ENCODE measurements at places on chromosomes 4 and X.

DNA sequence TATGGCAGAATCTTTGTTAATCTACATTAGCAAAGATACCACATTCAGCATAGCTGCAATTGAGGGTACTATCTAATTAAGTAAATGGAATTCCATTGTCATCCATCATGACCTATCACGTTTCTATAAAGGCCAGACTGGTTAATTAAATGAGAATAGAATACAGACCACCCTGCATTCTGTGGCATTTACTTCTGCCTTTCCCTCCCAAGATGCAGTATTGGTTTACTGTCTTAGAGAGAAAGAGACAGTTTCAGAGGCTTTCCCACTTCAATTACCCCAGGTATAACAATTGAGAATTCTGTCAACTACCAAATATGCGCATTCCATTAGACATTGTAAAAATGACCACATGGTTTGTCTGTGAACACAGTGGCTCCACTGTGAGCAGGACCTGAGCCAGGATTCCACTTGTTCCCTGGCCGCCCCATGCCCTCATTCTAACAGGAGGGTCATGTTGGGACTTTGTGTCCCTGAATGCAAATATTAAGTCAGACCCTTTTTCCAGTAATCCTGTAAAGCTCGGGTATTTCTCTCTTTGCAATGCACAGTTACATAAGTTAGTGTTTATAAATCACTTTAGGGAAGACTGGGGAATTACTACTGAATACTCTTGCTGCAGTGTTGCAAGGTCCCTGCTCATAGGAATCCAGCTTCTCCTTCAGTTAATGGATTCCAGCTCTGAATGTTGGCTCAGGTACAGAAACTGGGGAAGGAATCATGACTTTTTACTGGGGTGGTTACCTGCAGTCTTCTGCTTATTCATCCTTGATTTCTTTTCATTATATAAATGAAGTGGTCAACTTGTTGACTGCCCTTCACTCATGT is 261.0 kb downstream of the PDGFC start:
- no peak for DNase-seq

DNA sequence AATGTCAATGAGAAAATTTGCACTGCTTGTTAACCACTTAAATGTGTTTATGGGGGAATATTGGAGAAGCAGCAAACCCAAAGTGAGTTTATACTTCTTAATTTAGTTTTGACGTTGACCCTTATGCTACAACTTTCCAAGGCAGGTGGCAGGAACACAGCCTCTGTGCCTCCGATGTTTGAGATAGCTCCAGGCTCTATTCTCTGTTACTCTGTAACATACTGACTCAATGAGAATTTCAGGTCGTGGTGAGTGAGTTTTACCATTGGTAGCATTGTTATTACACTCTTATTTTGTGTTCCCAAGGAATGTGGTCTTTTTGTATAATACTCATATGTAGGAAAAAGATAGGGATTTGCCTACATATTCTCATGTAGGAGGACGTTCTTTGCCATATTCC is 210.7 kb downstream of the BMPR1B start:
- DNase-seq = no peak

GRCh38 chrX:15373976-15374375 is 10.2 kb downstream of the VEGFD start:
- DNase-seq = no peak

- no peak for DNase-seq
Observed at GRCh38 chr4:149173241-149174013, 642.2 kb downstream of the IQCM start.

DNA sequence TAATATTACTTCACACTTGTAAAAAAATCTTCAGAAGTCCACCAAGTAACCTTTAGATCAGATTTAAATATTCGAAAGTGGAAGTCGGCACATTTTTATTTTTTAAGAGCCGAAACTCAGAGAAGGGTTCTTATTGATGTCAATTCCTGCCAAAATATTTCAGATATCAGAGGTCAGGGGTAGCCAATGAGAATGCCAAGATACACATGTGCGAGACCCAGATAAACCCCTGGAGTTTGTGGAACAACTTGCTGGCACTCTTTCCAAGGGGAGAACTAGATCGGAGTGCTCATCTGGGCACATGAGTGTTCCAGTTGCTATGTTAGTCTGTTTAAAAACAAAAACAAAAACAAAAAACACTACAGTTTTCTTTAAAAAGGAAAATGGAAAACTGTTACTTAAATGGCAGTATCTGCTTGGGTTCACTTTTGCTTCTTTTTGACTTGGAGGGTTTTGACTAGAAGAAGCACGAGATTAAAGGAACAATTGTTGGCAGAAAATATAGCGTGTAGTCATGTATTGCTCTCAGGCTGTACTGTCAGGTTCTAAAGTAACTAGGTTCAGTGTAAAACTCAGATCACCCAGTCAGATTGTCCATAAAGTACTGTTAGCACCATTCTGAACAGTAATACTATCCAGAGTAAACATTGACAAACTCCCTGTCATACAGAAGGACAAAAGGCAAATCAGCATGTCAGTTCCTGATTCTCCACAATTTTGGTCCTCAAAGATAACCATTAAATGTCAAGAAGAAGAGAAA is 188.0 kb upstream of the PACRGL start:
- no peak for DNase-seq

- DNase-seq = no peak
Observed at GRCh38 chr4:137685357-137685756, 153.1 kb upstream of the PCDH18 start.

GRCh38 chr4:74320559-74321118 is 12.4 kb downstream of the EPGN start:
- DNase-seq = no peak

DNA sequence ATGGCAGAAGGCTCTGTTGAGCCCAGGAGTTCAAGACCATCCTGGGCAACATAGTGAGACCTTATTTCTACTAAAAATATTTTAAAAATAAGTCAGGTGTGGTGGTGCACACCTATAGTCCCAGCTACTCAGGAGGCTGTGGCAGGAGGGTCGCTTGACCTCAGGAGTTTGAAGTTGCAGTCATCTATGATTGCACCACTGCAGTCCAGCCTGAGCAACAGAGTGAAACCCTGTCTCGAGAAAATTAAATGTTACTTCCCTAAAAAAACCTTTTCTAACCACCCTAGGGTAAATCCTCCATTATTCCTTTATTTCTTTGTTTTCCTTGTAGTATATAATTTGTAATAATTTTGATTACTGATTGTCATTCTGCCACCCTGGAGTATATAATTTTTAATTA is 7.9 kb downstream of the FAM200B start:
- no peak for DNase-seq

DNA sequence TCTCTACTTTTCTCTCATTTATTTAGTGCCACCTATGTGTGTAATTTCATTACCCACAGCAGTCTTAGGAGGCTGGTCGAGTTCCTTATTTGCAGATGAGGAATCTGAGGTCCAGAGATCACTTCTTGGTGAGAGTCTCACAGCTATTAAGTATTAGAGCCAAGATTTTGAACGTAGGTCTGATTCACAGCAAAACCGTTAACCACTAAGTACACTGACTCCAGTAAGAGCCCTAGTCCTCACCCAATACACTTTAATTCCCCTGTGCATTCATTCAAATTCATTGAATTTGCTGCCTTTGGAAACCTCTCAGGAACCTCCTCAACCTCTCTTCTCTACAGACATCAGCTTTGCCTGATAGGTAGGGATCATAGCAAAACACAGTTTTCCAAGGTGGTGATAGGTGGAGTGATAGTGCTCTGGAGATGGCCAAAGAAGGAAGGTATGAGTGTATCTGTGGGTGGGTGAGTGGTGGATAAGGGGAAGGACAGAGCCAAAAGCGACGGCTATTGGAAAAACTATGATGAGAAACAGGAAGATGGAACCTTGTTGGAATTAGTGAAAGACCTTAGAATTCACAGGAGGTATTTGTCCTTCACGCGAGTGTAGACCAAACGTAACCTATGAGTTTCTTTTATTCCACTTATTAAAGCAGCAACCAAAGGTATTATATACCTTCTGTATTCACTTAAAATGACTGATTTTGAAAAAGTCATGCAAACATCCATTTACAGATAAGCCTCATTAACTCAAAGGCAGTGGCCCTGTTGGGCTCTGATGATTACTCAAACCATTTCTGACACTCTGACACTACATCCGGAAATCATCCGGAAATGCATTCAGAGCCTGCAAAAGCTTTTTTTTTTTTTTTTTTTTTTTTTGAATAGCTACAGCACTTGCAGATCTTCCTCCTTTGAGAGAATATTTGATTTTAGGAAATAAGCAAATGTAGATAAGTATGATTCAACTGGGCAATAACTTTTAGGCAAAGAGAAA is 6.3 kb downstream of the FMR1 start:
- DNase-seq = no peak

GRCh38 chr4:112127803-112128202 is 17.5 kb upstream of the FAM241A start:
- no peak for DNase-seq

DNA sequence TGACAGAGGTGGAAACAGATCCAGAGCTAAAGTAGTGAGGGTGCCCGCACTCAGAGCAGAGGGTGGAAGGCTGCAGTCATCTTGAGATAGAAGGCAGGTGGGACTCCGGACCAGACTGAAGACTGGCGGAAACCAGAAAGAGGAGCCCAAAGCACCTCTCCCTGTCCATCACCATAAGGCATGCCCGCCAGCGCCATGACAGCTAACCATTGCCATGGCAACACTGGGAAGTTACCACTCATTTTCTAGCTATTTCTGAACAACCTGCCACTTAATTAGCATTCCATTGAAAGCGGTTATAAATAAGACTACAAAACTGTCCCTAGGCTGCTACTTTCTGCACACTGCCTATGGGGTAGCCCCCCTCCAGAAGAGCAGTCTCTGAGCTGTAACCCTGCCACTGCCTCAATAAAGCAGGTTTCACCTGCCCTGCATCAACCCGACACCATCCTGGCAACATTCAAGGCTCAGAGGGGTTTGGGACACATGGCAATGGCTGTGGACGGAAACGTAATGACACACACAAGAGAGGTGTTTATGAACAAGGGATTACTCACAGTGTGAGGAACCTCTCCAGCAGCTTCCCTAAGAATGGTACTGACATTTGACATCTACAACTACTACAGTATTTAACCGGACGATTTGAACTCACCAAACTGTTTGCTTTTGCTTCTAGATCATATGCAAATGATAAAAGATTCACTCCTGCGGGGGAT is 27.8 kb upstream of the FGFBP2 start:
- no peak for DNase-seq

DNA sequence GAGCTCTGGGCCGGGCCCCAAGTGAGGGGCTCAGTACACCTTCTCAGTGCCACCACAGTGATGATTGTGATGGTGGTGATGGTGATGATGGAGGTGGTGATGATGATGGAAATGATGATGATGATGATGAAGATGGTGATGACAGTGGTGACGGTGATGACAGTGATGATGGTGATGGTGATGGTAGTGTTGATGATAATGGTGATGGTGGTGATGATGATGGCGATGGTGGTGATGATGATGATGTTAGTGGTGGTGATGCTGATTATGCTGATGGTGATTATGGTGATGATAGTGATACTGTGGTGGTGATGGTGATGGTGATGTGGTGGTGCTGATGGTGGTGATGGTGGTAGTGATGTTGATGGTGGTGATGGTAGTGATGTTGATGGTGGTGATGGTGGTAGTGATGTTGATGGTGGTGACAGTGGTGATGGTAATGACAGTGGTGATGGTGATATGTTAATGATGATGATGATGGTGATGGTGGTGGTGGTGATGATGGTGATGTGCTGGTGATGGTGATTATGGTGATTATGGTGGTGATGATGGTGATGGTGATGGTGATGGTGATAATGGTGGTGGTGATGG is 29.9 kb downstream of the HMX1 start:
- no peak for DNase-seq

DNA sequence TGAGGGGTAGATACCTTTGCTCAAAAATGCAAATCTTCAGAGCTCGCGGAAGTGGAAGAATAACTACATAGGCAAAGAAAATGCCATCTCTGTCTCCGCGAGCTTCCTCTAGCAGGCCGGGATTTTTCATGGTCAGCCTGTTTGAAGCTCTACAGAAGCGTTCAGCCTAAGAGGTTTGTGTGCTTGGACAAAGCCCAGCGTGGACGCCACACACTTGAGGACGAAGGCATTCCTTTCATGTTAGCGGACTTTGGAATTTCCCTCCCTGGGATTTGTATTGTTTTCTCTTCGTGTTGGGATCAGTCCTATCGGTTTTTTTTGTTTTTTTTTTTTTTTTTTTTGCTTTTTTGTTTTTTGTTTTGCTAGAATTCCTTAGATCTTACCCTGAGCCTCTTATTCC is 53.7 kb downstream of the SMIM31 start:
- no peak for DNase-seq

GRCh38 chr4:45353161-45353560 is 626.8 kb upstream of the GNPDA2 start:
- no peak for DNase-seq

Data from stimulated activated CD4-positive, alpha-beta T cell treated with anti-CD3 and anti-CD28 coated beads, Interleukin-12 subunit alpha, Interleukin-12 subunit beta, amount 100 ng/mL, for 48 hours (primary cell).